ENCODE measurements at places on chromosomes 12 and 14. TPM values are rescaled to one million over a fixed set of nuclear protein-coding genes. Genes with fewer than 3 reads are reported as not detected.
A peak's percentile ranks its signal among the peaks of the same experiment; 100 is the strongest.

DNA sequence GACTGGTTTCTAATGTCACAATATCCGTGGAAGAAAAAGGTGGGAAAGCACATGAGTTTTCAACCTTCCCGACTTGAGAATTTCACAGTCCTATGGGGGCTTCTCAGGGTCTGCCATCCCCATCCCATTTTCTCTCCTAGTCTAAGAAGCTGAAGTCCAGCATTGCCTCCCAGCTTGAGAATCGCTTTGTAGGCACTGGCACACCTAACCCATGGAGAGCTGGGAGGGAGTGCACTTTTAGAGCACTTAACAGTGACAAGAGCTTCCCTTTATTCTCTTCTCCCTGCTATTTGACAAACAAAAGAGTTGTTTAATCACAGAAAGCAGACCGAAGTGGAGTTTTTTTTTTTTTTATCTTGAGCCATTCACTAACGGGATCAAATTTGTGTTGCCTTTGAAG is 22.8 kb upstream of the SRRM4 start:
- no peak for DNase-seq

DNA sequence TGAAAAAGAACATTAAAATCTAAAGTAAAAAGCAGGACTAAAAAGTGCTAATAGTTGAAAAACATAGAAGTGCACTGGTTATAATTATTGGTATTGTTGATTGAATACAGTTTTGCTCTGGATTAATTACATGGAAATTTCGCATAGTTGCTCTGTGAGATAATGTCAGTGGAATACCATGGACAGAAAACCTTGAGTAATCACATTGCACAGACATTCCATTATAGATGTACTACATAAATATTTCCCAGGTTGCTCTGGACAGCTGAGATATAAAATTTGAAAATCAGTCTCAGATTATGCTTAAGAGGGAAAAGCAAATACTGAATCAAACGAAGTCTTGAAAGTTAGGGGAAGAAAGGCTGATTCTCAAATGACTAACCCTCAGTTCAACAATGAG is 439.3 kb upstream of the FLRT2 start:
- DNase-seq, result no peak

- peak; percentile 33 for DNase-seq
Measured at GRCh38 chr14:71322655-71323250, 415.5 kb downstream of the PCNX1 start.

GRCh38 chr12:110029290-110029815 is 19.0 kb downstream of the C12orf76 start:
- no peak for DNase-seq

DNA sequence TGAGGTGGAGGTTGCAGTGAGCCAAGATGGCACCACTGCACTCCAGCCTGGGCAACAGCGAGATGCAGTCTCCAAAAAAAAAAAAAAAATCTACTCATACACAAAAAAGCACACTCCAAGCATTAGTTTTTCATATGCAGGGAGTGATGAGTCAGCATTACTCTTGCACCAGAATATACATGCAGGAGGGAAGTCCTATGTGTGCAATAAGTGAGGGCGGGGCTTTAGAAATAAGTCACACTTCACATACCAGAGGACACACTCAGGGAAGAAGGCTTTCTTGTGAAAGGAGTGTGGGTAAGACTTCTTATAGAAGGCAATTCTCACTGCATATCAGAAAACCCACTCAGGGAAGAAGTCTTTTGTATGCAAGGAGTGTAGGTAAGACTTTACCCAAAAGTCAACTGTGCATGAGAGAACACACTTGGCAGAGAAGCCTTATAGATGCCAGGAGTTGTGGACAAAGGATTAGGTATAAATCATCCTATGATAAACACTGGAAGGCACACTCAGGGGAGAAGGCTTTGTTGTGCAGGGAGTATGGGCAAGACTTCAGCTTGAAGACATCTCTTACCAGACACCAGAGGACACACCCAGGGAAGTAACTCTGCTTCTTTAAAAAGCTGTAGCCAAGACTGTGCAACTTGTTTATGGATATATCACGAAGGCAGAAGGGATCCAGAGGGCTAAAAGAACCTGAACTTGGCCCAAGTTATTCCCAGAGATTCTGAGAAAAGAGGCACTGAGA is 50.5 kb downstream of the ATF7 start:
- DNase-seq, result no peak

Gene ADAM21
- 0.33 TPM for total RNA-seq

- DNase-seq, result no peak
Measured at GRCh38 chr14:60212503-60213371, 36.3 kb upstream of the PPM1A start.

DNA sequence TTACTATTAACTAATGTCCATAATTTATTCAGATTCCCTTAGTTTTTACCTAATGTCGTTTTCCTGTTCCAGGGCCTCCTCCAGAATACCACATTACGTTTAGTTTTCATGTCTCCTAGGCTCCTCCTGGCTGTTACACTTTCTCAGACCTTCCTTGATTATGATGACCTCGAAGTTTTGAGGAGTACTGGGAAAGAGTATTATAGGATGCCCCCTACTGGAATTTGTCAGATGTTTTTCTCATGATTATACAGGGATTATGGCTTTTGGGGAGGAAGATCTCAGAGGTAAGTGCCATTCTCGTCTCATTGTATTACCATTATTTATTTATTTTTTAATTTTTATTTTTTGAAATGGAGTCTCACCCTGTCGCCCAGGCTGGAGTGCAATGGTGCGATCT is 17.7 kb upstream of the C1S start:
- no peak for DNase-seq

DNA sequence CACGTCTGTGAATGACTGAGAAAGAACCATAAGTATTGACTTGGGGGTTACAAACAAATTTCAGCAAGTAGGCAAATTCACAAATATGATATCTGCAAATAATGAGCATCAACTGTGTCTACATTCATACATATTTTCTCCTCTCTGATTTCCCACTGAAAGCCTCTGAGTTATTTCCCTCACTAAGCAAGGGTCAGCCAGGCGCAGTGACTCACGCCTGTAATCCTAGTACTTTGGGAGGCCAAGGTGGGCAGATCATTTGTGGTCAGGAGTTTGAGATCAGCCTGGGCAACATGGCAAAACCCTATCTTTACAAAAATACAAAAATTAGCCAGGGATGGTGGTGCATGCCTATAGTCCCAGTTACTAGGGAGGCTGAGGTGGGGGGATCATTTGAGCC is 80.8 kb downstream of the SLC25A21 start:
- DNase-seq, result no peak

DNA sequence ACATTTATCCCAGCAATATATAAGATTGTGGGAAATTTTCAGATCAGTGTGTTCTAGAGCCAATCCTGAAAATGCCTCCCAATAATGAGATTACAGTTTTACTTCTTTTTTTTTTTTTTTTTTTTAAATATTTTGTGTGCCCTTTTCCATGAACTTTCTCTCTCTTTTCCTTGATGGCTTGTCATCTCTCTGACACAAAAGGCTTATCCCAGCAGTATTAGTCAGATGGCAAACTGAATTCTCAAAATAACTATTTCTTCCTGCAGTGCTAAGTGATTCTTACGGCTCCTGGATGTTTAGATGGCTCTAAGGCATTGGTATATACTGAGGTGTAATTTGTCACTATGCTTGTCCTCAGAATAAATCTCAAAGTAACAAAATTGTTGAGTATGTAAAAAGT is 86.7 kb downstream of the LRP6 start:
- no peak for DNase-seq

GRCh38 chr14:59819446-59820088 is 51.0 kb downstream of the RTN1 start:
- DNase-seq, result no peak
